Stimulated activated naive CD4-positive, alpha-beta T cell treated with Interleukin-2 at 50 U/mL for 16 hours (primary cell): ENCODE measurements at places on chromosomes 1 and 21.

DNA sequence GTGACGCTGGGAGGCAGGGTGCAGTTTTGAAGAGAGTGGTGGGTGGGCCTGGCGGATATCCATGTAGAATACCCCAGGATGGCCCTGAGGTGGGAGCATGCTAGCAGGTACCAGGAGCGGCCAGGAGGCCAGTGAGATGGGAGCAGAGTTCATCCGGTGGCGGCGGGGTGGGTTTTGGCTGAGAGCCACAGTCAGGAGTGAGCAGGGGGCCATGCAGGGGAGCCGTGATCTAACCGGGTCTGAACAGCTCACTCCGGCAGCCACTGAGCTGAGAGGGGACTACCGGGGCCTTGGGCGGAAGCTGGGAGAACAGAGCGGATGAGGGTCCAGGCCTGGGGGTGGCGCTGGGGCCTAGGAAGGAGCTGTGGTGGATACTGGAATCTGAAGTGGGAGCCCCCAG, 47.6 kb upstream of the LRP8 start:
- no peak for DNase-seq

DNA sequence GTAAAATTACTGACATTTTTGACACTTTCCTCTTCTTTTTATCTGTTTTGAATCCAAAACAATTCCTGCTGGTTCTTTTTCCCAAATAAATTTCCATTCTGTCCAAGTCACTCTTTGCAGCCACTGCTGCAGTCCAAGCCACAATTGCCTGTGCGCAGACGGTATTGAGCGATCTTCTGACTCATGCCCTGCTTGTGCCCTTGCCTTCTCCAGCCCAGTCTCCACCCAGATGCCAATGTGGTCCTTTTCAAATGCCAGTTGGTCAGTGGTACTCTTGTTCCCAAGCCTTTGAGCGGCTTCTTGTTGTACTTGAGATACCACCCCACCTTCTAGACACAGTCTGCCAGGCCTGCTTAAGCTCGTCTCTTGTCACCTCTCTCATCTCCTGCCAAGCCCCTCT, 78.9 kb downstream of the CAMTA1 start:
- no peak for DNase-seq

DNA sequence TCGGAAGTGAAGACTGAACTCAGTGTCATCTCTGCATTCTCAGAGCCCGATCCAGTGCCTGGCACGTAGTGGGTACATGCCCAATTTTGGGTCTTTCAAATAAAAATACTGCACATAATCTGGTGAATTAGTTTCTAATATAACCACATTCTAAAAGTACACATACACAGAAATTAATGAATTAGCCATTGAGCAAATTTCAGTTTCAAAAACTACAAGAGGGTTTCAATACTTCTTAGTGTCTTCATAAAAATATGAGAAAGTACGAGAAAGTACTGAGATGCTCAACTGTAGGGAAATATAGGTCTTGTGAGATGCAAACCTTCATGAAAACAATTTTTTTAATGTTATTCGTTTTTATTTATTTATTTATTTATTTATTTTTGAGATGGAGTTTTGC, 86.9 kb downstream of the SMYD2 start:
- DNase-seq: no peak

GRCh38 chr1:203048086-203048485, 21.8 kb downstream of the PPFIA4 start:
- DNase-seq: no peak

DNA sequence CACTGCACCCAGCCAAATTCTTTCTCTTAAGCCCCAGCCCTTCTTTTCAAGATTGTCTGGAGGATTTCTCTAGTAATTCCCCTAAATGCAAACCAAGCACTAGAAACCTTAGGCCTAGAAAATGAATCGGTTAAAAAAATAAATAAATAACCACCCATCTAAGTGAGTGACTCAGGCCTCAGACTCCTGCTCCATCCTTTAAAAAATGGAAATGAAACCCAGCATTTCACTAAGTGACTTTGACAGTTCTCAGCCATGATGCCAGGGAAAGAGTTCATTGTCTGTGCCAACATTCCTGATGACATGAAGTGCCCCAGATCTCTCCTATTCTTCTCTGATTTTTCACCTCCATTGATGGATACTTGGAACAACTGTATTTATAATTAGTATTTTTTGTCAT, 415.2 kb upstream of the DAB1 start:
- DNase-seq: no peak

DNA sequence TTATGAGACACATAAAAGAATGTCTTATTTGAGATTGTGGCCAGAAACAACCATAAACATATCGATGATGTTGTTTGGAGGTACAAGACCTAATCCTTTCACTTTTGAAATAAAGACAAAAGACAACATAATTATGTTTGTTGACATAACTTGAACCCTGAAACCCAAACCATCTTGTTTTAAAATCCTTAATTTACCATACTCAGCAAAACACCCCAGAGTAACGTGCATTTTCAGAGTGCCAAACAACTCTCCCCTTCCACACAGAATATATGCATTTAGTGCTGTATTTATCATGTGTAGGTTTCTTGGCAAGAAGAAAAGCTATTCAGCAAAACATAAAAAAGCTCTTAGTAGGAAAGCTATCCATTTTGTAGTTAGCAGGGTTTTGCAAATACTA, 17.5 kb downstream of the SIM2 start:
- no peak for DNase-seq

- DNase-seq: no peak
These were observed 8.0 kb upstream of the SLC30A2 start for GRCh38 chr1:26053718-26054560.

GRCh38 chr1:81226603-81226928, 574.2 kb upstream of the ADGRL2 start:
- DNase-seq: no peak

- DNase-seq: no peak
These were observed 21.0 kb downstream of the PCSK9 start for GRCh38 chr1:55060133-55060999.

DNA sequence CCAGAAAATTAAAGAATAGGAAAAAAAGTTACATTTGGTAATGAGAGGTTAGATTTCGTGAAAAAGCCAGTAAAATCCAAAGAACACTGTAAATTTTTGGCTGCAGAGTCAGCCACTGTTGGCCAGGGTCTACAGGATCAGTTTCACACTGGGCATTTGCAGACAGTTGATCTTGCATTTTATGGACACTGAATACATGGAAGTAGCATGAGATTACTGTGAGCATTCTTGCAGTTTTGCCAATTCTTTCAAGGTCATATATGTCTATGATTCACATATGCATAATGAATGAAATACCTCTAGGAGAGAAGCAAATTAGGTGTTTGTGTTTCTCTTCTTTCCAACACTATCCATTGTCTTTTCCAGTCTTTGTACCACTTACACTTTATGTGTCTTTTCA, 200.8 kb upstream of the DPYD start:
- DNase-seq: no peak

DNA sequence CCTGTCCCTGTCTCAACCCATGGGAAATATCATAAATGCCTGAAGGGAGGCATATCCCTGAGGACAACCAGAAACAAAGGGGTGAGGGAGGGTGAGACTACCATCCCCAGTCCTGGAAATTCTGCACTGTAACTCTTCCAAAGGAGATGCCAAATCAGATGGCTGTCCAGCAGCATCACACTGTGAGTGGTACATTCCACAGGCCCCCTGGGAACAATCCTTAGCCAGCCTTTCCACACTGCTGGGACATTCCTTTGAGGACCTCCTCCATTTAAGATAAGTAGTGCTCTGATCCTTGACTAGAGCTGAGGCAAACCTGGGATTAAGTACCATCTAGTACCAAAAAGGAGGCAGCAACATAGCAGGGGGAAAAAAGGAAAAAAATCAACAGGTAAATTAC, 10.7 kb downstream of the IVL start:
- no peak for DNase-seq

DNA sequence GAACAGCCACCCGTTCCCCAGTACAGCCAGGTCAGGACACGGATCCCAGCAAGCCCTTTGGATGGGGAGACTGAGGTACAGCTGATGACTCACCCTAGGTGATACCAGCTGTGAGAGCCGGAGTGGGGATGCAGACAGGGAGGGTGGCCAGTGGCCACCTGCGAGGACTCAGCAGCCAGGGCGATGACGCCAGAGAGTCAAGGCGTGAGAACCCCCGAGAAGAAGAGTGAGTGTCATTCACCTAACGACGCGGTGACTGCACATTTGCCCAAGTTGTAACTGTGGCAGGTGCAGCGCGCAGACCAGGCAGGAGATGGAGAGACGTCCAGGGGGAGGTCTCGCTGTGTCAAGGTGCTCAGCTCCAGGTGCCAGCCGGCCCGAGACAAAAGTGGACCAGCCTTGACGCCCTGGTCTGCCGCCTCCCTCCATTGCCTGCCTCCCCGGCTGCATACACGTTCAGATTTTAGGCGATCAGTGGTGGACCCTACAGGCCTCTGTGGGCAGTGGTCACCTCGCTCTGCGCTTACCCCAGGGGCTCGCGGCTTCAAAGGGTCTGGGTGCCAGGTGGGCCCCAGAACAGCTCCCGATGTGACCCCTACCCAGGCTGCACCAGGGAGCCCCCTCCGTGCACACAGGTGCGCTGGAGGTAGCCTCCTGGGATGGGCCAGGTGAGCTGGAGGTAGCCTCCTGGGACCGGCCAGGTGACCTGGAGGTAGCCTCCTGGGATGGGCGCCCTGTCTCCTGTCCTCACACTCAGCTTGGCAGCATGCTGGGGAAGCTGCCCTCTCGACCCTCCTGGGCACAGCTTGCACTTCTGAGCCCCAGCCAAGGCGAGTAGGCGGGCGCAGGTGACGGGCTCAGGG, 11.9 kb downstream of the LRRC3 start:
- no peak for DNase-seq

GRCh38 chr1:61255358-61255703, 173.0 kb downstream of the NFIA start:
- no peak for DNase-seq

GRCh38 chr1:172756024-172756423, 97.1 kb downstream of the FASLG start:
- DNase-seq: no peak

GRCh38 chr1:54814126-54814498, 13.0 kb upstream of the TTC22 start:
- DNase-seq: no peak

- no peak for DNase-seq
These were observed 14.0 kb downstream of the OVAAL start for GRCh38 chr1:180572760-180573159.

GRCh38 chr21:33069994-33070743, at the start of gene OLIG1:
OLIG1 (plus strand) TSS chr21:33070141; CDS start chr21:33070247, 106 bp downstream.
- no peak for DNase-seq

DNA sequence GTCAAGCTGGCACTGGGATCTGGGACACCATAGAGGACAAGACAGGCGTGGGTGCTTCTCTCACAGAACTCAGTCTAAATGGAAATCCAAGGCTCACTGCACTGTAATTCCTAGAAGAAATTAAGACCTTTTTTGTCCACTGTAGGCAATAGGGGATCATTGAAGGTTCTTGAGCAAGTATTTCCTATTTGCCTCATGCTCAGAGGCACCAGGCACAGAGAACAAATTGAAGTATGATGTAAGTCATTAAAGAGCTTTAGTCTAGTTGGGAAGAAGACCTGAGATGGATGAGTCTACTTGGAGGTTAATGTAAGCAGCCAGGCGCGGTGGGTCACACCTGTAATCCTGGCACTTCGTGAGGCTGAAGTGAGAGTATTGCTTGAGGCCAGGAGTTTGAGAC, 34.6 kb downstream of the EIF2D start:
- no peak for DNase-seq
